ENCODE measurements at places on chromosomes 3 and 15. TPM values are rescaled to one million over a fixed set of nuclear protein-coding genes. Genes with fewer than 3 reads are reported as not detected.
A peak's percentile ranks its signal among the peaks of the same experiment; 100 is the strongest.

Gene CYP8B1
- total RNA-seq, result not detected

Gene WDR93
- 0.48 TPM for total RNA-seq

Gene EEFSEC
- total RNA-seq, result 11.1 TPM

Gene LRRK1
- 5.0 TPM for total RNA-seq

Gene DISP2
- 0.59 TPM for total RNA-seq

Gene AMT
- 1.5 TPM for total RNA-seq

DNA sequence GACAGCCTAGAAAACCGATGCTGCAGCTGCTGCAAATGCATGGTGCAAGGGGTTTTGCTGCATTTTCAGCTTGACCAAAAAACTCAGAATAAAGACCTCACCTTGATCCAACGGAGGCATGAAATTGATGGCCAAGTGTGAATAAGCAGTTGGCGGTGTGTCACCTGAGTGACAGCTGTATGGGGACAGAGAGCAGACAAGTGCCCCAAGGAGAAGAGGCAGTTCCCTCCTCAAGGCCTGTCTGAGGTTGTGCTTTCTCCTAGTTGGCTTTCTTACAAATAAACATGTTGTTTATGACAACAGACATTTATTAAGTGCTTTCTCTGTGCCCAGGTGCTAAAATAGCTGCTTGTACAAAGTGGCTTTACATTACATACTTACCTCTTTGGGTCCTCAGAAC is 10.3 kb downstream of the PGPEP1L start:
- DNase-seq, result no peak

GRCh38 chr15:100972975-100973350 is 53.8 kb downstream of the LRRK1 start:
- no peak for DNase-seq

DNA sequence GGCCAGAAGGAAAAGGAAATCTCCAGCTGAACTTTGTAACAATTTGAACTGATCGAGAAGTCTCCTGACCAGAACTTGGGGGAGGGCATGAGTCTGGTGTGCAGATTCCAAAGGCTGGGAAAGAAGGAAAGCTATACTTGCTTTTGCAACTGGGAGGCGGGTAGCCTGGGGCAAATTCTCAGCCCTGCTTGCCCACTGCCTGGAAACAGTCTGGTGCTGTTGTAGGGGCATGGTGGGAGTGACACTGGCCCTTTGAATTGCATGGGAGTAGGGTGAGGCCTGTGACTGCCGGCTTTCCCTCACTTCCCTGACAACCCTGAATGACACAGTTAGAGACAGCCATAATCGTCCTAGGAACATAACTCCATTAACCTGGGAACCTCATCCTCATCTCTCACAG is 114.0 kb upstream of the POU1F1 start:
- peak; percentile 17 for DNase-seq

DNA sequence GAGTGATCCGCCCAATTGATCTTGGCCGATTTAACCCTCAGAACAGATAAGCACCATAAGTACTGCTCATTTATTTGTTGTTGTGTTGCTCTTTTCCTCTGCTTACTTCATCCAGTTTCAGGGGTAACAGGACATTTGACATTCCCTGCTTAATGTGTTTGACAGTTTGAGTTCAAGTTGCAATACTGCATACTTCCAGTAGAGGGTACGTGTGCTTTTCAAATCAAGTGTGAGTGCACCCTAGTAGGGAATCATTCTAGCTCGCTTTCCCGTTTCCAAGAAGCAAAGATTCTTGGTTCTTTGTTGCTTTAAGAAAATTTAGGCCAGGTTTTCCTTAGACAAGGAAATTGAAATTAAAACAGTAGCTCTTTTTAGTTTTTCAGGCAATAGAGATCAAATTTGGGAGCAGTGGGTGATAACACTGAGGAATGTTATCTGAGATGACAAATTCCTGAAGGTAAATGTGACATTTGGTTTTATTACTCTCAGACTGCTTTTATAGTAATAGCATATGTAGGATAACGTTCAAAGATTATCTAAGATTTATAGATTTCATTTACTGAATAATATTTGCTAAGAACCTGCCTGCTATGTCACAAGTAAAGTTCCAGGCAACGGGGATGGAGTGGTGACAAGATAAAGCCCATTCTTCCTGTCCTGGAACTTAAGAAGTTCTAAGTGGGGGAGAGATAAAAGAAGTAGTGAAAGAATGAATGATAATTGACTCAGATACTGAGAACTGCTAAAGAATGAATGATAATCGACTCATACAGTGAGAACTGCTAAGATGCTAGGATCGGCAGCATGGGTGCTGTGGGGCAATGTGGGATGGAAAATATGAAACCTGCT is 73.3 kb downstream of the SYNPR start:
- peak; percentile 68 for DNase-seq

DNA sequence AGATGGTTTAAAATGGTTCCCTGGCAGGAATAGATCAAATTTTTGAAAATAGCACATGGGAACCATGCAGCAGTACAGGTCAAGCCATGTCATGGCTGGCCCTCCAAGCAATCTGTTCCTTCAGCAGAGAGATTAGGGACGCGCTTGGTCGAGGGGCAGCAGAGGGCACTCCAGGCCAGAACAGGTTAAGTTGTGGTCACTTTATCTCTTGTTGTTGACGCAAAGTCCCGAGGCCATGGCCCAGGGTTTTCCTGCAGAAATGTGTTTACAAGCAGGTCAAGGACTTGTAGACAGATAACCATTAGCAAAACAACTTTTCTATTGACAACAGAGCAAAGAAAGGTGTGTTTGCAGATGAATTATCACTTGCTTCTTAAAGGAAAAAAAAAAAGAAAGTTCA is 570.0 kb upstream of the NR2F2 start:
- DNase-seq, result peak; percentile 37

- DNase-seq, result peak; percentile 27
Measured at GRCh38 chr3:46209746-46210470, 1.8 kb upstream of the CCR1 start.

- DNase-seq, result no peak
Measured at GRCh38 chr15:67033571-67034044, 31.8 kb upstream of the SMAD3 start.

DNA sequence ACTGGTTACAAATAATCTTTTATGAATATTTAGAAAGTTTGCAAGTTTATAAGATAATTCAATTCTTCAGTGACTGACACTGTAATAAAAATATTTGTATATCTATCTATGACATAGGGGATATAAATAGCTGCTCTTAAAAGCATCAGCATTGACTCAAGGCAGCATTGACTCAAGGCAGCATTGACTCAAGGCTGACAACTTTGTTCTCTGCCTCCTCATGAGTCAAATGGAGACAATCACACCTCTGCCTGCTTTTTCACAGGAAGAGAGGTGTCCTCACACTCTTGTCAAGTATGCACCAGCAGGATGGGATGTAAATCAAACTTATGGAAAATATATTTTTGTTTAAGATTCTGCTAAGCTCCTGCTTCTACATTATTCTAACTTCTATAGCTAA is 1173.1 kb downstream of the NSUN3 start:
- no peak for DNase-seq

DNA sequence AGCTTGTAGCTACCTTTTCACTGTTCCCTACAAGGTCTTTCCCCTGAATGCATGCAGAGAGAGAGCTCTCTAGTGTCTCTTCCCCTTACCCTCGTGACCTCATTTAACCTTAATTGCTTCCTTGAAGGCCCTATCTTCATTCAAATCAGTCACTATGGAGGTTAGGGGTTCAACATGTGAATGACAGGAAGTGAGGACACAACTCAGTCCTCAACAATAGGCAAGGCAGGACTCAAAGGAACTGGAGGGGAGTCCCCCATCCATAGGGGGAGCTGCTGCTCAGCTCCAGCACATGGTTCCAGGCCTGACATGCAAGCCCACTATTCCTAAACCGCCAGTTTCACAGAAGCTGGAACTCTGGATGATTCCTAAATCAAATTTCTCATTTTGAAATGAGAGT is 33.8 kb upstream of the GYG1 start:
- DNase-seq, result peak; percentile 26

- peak; percentile 9 for DNase-seq
Measured at GRCh38 chr15:28912422-28912821, 26.6 kb downstream of the APBA2 start.

- no peak for DNase-seq
Measured at GRCh38 chr3:99458013-99458412, 180.4 kb upstream of the COL8A1 start.

DNA sequence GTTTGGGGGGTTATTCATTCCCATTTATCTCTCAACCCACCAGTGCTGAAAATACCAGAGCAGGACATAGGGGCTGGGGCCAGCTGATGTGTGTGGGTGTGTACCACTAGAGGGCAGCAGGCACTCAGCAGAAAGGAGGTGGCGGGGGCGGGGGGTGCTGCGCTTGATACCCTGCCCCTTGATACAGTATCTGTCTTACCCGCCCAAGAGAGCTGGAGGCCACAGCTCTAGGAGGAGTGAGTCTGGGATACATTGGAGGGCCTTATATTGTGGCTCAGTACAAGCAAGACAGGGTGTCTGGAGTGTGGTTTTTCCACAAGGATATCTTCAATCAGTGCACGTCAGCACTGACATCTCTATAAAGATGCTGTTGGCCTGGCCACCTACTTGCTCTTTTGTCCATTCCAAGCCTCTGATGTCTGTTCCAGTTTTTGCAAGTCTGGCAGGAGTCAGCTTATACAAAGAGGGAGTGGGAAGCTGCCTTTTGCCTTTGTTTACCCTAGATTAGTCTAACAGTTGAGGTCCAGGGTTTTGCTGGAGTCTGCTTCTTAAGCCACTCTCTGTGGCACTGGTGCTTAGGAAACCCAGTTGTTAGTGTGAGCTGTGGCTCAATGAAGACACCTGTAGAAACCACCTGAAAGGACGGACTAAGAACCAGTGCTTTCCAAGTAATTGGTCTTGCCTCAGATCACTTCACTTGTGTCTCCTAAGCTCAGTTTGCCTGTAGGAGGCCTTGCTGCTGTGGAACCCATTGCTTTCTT is 1.5 kb upstream of the RBM15B start:
- peak; percentile 53 for DNase-seq

DNA sequence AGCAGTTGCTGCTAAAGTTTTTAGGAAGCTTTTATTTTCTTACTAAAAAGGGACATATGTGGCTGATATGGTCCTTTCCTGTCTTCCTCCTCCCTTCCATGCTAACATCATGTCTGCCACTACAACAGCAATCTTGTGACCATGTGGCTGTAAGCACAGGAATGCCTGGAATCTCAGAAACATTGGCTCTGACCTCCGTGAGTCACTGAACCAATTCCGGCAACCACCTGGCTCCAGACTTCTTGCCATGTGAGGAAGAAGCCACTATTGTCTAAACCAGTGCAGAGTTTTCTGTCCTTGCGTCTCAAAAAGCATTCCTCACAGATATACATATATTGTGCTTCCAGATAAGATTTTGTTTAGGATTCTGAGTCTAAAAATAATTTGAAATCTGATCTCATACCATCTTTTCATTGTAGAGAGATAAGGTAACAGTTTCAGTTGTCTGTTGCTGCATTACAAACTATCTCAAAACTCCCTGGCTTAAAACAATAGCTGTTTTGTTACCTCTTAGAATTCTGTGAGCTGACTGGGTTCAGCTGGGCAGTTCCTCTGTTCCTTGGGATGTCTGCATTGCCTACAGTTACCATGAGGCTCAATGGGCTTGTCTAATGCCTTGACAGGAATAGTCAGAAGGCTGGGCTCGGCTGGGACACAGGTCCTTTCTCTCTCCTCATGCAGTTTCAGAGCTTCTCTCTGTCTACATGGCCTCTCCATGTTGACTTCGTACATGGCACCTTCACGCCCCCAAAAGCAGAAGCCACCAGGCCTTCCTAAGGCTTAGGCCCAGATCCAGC is 77.3 kb upstream of the MAGI1 start:
- DNase-seq, result peak; percentile 97

- peak; percentile 15 for DNase-seq
Measured at GRCh38 chr3:156050918-156051317, 69.5 kb upstream of the KCNAB1 start.

GRCh38 chr3:126394179-126394976 is at the start of gene CFAP100:
TSS of gene CFAP100 (plus strand) at chr3:126394909. CDS start at chr3:126396001, 1,092 bp downstream.
- DNase-seq, result no peak

DNA sequence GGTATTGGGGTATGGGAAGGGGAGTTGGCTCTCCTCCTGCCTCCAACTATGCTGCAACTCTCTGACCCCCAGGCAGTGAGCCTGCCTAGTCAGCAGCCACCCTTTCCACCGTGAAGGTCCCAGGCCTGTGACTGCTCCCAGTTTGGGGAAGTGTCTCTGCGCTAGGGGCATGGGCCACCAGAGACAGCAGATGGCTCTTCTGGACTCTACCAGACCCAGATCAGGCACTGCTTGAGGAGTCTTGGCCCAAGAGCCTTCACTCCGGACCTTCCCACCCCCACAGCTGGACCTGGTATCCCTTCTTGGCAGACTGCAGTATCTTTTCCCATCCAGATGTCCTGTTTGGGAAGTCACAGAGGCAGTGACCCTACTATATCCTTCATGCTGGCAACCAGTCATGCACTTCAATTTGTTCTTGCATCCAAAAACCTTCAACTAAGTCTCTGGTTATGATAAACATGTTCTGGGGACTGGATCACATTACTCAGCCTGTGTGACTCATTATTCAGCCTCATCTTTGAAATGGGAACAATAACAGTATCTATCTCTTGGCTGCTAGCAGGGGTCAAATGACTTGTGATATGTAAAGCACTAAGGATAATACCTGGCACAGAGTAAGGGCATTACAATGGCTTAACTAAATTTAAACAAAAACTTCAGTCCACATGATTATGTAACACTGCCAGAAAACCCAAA is 62.7 kb downstream of the POMGNT2 start:
- no peak for DNase-seq

DNA sequence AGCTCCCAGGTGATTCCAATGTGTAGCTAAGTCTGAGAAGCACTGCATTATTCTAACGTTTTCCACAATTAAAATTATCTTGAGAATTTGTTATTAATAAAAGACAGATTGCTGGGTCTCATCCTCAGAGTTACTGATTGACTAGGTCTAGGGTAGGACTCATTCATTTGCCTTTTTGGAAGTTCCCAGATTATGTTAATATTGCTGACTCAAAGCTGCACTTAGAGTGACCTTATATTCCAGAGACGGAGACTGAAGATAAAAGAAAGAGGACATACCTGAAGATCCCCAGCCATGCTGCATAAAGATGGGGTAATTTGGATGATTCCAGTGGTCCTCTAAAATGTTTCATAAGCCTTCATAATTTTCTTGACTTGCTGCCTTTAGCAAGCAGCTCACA is 81.8 kb downstream of the PLSCR2 start:
- no peak for DNase-seq

- no peak for DNase-seq
Measured at GRCh38 chr3:153706706-153707105, 414.5 kb upstream of the ARHGEF26 start.

GRCh38 chr3:37210230-37210629 is 35.8 kb upstream of the LRRFIP2 start:
- DNase-seq, result no peak

DNA sequence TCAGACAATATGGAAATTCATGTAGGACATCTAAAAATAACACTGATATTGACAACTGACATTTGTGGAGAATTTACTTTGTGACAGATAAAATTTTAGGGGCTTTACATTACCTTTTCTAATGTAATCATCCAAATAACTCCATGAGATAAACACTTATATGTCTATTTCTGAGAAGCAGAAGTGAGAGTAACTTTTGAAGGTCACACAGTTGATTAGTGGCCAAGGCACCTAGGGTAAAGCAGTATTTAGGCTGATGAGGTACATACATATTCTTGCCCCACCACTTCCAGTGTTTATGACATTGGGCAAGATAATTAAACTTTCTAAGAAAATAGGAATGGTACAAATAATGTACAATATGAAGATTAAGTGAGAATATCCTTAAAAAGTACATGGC is 248.4 kb downstream of the CPNE4 start:
- no peak for DNase-seq

GRCh38 chr15:63392361-63393009 is 10.8 kb upstream of the CA12 start:
- no peak for DNase-seq

GRCh38 chr3:133276594-133276993 is 123.3 kb upstream of the BFSP2 start:
- no peak for DNase-seq

- DNase-seq, result peak; percentile 75
Measured at GRCh38 chr15:87962428-87962827, 294.1 kb downstream of the NTRK3 start.
